ENCODE measurements at places on chromosomes 2 and 18.

DNA sequence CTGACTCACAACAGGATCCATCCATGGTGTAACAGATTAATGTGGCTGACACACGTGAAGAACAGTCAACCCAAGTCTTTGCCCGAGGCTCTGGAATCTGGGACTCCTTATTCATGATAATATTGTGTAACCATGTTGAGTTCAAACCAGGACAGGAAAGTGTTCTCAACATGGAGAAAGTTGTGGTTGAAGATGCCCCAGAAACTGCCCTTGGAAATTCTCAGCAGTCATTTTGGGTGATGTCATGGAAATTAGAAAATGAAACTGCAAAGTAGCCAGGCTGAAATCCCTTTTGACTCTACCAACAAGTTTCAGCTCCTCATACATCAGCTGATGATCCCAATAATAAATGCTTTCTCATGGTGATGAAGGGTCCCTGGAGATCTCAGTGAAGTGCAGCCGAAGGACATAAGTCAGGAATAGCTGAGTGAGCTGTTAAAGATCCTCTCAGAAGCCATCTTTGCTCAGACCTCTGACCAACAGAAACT lies 307.7 kb downstream of the TNS1 start:
- peak; percentile 69 for DNase-seq

DNA sequence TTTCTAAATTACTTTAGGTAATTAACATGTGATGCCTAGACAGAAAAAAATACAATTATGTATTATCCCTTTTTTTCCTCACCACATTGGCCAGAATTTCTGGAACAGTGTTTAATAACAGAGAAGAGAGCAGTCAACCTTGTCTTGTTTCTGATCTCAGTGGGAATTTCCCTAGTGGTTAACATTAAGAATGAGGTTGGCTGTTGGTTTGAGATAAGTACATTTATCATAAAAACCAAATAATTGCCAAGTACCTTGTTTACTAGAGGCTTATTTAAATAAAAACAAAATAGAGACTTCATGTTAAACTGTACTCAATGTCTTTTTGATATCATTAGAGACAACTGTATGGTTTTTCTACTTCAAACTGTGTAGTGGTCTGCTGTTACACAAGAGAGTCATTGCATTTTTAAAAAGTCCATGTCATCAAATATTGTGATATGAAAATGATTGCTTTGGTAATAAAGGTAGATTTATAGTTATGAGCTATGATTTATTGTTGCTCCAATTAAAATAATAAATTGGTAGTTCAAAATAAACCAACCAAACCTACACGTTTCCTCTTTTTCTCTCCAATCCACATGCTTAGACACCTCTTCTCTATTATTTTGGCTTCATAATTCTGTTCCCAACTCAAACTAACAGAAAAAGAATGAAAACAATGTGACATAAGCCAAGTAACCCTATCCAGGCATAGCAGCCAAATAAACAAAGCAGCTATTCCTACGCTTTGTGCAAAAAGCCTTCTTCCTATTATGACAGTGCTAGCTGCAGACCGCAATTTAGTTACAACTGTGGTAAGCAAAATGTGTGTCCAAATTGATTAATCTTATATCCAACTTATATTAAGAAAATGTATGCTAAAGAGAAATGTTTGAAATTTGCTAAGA lies 20.9 kb upstream of the TANK start:
- peak; percentile 29 for DNase-seq

- peak; percentile 35 for DNase-seq
Observed at GRCh38 chr2:214543386-214543955, 132.6 kb downstream of the VWC2L start.

DNA sequence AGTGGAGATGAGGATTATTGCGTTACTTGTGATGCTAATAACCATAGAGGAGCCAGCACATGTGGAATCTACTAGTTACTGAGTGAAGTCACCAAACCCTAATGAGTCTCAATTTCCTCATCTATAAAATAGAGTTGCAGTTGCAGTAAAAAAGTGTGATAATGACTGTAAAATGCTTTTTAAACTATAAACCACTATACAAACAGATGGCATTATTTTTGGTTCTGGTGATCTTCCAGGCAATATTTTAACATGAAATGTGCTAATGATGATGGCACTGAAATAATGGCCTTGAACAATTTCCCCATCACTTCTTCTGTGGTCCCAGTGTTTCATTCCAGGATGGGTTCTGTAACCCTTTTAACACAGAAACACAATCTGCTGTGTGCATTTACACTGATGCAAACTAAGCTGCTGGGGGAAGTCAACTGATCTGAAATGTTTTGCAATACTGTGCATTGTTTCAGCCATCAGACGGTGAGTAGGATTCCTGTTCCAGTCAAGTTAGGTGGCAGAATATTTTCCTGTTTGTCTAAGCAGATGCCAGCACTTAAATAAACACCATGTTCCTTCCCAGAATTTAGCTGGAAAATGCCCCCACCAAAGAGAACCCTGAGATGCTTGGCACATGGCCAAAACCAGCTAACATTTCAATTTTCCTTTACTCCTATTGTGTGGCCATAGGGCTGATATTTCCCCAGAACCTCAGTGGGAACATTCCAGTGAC lies 52.6 kb downstream of the TACR1 start:
- DNase-seq: no peak

DNA sequence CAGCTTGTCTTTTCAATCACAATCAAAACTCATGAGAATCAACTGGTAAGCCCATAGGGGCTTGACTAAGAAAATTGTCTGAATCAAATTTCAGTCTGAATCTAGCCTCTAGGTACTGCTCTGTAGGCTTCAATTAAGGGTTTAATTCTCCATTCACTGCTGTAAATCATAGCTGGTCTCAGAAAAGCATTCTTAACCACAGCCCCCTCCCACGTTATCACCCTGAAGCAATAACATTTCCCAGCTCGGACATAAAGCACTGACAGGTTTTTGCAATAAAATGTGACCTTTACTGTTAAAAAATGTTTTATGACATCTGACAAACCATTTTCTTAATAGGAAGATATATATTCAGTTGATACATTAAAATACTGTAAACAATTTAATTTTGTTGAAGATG lies 55.0 kb downstream of the LRP1B start:
- DNase-seq: no peak

Data from RCC 7860 (cell line).